ENCODE measurements at places on chromosomes 3 and 15.

- H3K4me1 ChIP-seq: peaks cover 10% of the 10 kb centered on the region
- H3K36me3 ChIP-seq: no peaks in the 10 kb centered on the region
- H3K4me3 ChIP-seq: no peak overlapping the region
- no peak for DNase-seq
- no peak overlapping the region for H3K27ac ChIP-seq
- H3K27me3 ChIP-seq: no peaks in the 10 kb centered on the region
These were observed 496.1 kb downstream of the SHQ1 start for GRCh38 chr3:72352176-72352575.

DNA sequence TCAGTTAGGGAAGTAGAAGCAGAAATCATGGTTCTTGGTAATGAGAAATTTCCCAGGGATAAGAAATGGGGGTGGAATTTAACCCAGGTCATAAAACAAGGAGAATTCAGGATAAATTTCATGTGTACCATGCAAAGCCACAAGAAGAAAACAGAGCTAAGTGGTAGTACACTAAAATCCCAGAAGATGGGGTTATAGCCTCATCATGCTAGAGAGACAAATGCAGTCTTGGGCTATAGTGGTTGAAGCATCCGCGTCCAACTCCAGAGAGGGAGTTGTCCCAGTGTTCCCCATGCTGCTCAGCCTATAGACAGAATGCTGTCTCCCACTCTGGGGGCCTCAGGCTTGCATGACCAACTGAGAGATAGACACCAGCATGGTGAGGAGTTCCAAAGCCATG is 36.2 kb upstream of the CLRN1 start:
- no peak overlapping the region for H3K4me3 ChIP-seq
- H3K4me1 ChIP-seq: no peaks in the 10 kb centered on the region
- H3K27me3 ChIP-seq: peaks cover 8% of the 10 kb centered on the region

- no peaks in the 10 kb centered on the region for H3K36me3 ChIP-seq
- no peaks in the 10 kb centered on the region for H3K4me1 ChIP-seq
- H3K4me3 ChIP-seq: no peak overlapping the region
- H3K27ac ChIP-seq: no peak overlapping the region
These were observed 78.9 kb downstream of the PCSK6 start for GRCh38 chr15:101410612-101411011.

DNA sequence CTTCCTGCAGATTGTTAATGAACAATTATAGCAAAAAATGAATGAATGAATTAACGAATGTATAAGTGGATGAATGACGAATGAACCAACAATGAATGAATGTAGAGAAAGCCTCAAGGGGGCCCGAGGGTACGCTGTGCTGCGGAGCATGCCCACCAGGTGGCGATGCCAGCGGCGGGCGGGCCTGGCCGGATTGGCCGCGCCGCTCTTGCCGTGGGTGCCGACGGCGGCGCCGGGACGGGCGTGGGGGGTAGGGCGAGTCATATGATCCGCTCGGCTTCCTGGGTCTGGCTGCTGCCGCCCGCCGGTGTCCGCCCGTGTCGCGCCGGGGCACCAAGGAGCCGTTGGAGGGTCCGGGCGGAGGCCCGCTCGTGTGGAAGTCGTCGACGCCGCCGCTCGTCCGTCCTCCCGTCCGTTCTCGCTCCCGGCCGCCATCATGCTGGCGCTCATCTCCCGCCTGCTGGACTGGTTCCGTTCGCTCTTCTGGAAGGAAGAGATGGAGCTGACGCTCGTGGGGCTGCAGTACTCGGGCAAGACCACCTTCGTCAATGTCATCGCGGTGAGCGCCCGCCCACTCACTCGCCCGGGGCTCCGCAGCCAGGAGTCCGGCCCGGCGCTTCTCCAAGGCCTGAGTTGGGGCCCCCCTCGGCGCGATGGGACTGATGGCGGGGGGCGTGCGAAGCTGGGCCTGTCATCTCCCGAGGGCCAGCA is at the start of gene ARL8B:
ARL8B (plus strand) TSS at position 263 of the 711 bp plus-strand sequence; CDS start at position 437, 174 bp downstream.
- peak; percentile 90 for DNase-seq
- H3K36me3 ChIP-seq: no peaks in the 10 kb centered on the region
- H3K4me1 ChIP-seq: peaks cover 6% of the 10 kb centered on the region
- H3K27ac ChIP-seq: peak within 1 kb of the TSS; percentile 69

DNA sequence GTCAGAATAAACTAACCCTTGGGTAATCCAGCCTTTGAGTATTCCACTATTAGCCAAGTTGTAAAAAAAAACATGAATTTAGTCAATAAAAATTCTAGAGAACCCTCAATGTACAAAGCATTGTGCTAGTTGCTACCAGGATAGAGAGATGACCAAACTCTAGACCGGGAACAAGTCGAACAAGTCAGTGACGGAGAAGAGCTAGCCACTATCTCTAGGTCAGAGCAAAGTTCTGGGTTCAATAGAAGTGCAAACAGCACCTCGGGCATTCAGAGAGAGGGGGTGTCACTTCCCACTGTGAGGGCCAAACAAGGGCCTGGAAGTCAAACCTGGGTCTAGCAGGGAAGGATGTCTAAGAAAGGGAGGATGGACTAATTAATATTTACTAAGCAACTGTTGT is 2.3 kb upstream of the ADCY5 start:
- no peak overlapping the region for H3K27ac ChIP-seq
- no peak for DNase-seq
- peaks cover 20% of the 10 kb centered on the region for H3K4me1 ChIP-seq
- H3K27me3 ChIP-seq: peaks cover 75% of the 10 kb centered on the region
- H3K36me3 ChIP-seq: no peaks in the 10 kb centered on the region

DNA sequence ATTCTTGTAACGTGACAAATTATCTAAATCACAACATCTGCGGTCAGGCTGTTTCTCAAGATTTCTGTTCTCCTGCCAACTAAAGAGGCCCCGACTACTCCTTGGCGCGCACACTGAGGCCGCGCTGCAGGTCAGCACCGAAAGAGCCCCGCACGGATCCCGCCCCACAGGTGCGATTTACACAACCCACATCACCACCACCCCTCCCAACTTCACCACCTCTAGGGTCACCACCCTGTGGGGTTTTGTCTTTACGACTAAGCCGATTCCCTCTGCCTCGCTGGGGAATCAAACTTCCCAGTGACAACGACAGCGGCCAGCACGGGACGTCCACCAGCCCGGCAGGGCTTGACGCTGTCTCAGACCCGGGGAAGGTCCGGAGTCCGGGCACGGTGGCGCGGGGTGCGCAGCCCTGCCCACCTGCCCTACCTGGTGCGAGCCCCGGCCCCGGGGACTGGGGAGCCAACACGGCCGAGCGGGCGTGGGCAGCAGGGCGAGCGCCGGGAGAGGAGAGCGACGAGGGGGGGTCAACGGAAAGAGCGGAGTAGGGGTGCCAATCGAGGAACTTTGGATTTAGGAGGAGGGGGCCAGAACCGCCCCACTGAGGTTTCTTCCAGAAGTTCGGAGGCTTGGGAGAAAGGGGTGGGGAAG is 764 bp downstream of the UACA start:
- H3K4me1 ChIP-seq: peaks cover 4% of the 10 kb centered on the region
- H3K36me3 ChIP-seq: no peaks in the 10 kb centered on the region
- peak overlapping the region; percentile 74 for H3K27ac ChIP-seq

- H3K27ac ChIP-seq: no peak overlapping the region
- no peak overlapping the region for H3K4me3 ChIP-seq
- DNase-seq: no peak
These were observed 48.6 kb downstream of the FAH start for GRCh38 chr15:80201256-80202015.

Data from mesenchymal stem cell (in vitro differentiated cells and primary cell).